ENCODE measurements at places on chromosomes 7 and 10.
A peak's percentile ranks its signal among the peaks of the same experiment; 100 is the strongest.

DNA sequence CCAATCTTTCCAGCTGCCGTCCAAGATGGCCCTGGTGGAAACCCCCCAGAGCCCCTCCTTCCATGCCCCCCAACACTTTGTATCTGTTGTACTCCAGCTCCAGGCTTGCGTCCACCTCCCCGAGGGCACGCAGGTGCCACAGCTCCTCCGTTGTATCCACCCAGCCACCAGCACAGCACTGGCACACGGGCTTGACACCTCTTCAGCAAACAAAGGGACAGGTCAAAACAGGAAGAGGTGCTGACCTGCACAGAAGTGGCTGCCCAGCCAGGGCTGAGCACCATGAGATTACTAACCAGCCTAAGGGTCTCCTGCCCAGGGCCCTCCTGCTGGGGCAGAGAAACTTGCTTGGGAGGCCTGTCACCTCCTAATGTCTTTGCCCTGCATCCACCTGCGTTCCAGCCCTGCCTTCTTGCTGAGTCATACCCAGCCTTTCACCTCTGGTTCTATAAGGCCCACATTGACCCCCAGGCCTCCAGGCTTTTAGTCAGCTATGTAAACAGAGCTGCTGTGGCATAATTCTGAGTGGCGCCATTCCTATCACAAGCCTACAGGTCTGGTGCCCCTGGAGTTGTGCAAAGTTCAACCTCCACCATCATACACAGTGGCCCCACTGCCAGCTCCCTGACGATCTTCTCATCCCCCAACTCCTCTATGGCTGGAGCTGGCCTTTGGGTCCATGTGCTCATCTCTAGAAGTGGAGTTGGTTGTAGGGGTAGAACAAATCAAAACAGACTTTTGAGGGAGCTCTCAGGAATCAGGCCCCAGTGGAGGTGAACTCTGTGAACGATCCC is 20.9 kb downstream of the SLC29A3 start:
- no peak for DNase-seq

DNA sequence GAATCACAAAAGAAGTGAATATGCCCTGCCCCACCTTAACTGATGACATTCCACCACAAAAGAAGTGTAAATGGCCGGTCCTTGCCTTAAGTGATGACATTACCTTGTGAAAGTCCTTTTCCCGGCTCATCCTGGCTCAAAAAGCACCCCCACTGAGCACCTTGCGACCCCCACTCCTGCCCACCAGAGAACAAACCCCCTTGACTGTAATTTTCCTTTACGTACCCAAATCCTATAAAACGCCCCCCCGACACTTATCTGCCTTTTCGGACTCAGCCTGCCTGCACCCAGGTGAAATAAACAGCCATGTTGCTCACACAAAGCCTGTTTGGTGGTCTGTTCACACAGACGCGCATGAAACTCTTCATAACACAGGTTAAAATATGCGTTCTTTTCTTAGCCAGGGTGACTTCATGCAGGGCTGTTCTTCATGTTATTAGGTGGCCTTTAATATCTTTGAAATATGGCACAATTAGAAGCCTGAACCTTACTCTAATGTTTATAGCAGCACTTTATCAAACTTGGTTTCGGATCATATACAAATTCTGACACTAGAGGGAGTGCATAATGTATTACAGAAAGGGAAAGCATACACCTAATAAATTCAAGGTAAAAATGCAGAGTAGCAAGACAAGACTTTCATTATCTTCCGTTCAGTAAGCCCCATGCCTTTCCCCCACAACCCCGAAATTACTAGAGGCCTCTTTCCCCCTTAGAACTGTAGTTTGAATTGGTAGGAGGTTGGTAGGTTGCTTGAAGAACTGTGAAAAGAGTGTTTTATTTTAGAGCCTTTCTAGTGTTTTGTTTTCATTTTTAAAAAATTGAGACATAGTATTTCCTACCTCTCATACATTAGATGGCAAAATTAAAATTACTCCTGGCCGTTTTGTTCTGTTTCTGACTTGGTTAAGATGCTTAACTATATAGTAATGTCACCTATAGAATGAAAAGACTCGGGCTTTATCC is 117.9 kb downstream of the NPY start:
- no peak for DNase-seq

DNA sequence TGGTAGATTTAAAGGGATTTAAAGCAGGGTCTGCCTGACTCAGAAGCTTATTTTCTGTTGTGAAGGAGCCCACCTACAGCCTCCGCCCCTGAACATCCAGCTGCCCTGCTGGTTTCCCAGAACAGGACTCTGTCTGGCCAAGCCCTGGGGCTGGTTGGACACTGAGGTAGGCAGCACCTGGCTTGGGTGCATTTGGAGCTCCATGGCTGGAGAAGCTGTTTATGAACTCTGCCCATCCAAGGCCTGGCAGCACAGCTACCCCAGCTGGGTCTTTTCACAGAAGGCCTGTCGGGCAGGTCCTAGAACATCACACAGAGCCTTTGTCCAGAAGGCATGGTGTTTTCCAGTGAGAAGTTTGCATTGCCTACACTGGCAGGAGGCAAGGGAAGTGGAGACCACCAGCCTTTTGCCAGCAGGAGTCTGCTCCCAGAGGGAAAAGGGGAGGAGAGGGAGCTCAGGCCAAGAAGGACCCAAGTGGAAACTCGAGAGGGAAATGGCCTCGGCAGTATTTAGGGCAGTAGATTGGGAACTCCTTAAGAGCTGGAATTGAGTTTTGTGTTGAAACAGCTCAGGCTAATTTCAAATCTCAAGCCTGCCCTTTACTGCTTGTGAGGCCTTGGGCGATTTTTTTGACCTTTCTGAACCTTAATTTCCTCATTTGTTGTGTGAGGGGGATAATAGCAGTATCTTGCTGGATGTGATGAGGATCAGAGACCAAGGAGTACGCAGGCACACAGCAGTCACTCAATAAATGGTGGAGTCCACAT is 12.3 kb upstream of the PDCD4 start:
- DNase-seq, result peak; percentile 62

- DNase-seq, result no peak
Measured at GRCh38 chr7:78063758-78064157, 265.2 kb downstream of the PHTF2 start.

GRCh38 chr10:98519841-98520240 is 73.1 kb upstream of the HPS1 start:
- DNase-seq, result no peak
